ENCODE measurements at places on chromosomes 5 and 9.

DNA sequence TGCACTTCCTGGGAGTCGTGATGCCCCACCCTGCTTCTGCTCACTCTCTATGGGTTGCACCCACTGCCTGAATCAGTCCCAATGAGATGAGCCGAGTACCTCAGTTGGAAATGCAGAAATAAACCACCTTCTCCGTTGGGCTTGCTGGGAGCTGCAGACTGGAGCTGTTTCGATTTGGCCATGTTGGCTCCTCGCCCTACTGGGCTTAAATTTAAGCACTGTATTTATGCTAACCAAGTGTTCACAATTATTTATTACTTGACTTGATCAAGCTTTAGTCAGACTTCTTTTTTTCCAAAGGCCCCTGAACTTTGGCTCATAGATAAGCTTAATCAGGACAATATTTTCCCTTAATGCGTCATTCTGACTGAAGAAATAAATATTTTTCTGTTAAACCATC, 1072.4 kb upstream of the CDH9 start:
- DNase-seq = no peak

DNA sequence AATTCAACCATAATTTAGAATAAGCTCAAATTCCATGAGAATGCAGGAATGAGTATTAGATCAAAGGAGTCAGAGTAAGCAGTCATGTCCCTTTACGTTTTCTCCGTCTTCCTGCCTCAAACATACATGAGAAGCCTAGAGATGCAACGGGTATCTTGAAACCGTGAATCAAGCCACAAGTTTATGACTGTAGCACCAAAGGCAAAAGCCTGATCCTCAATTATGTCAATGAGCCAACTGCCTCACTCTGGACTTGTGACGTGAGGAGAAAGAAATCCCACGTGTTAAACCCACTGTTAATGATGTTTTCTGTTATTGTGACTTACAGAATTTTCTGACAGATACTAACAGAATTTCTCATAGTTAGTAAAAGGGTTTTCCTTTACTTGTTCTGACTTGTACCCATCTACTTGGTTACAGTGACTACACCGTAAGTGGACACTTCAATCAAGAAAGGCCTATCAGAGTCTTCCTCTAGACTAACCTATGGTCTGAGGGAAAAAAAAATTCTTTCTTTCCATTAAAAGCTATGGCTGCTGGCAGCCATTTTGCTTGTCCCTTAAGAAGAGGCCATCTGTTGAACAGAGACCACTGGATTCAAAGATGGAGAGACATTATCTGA, 35.3 kb upstream of the HK3 start:
- DNase-seq = no peak

DNA sequence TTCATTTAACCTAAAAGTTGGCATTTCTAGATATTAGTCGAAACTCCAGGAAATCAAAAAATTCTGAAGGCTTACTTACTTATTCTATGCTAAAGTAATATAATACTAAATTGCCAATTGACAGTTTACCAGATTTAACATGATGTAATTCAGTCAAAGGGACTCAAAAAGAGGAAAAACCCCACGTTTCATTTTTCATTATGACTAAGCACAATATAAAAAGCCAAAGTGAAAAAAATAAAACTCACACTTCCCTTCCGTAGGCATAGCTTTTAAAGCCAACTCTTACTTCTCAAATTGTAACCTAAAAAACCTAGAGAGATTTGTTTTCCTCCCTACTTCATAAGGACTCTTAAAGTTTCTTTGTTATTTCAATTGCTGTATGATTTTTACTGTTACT, 146.6 kb downstream of the RAPGEF6 start:
- no peak for DNase-seq

- DNase-seq = no peak
Observed at GRCh38 chr9:120941046-120941770, 14.6 kb upstream of the TRAF1 start.

GRCh38 chr9:88810826-88811225, 180.4 kb upstream of the S1PR3 start:
- no peak for DNase-seq

GRCh38 chr5:32076699-32077695, 97.1 kb downstream of the GOLPH3 start:
- DNase-seq = peak; percentile 60

- no peak for DNase-seq
Observed at GRCh38 chr5:37721447-37721871, 118.4 kb downstream of the GDNF start.

- no peak for DNase-seq
Observed at GRCh38 chr5:50445296-50445949, 4.3 kb upstream of the EMB start.

- DNase-seq = no peak
Observed at GRCh38 chr5:140236891-140237598, 62.1 kb downstream of the CYSTM1 start.

DNA sequence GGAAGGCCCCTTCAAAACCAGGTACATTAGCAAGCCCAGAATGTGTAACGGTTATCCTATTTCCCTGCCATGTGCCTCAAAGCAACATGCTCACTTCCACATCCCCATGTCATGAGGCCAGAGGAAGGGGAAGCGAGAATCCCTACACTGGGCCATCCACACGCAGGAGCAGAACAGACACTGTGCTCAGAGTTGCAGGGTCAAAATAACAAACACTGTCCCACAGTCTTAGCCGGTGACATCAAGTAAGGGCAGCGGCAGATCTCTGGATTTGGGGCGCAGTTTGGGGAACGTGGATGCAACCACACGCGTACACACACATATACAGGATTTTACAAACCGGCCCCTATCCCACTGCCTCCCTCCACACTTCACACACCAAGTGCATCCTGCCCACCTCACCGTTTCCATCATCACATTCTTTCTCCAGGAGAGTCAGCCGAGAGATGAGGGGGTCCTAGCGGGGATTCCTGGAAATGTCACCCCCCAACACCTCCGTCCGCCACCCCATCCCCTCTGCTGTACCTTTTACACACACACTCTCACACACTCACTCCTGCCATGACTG, 776 bp downstream of the APBA1 start:
- no peak for DNase-seq

- DNase-seq = no peak
Observed at GRCh38 chr9:92711844-92712243, 41.9 kb upstream of the IPPK start.

DNA sequence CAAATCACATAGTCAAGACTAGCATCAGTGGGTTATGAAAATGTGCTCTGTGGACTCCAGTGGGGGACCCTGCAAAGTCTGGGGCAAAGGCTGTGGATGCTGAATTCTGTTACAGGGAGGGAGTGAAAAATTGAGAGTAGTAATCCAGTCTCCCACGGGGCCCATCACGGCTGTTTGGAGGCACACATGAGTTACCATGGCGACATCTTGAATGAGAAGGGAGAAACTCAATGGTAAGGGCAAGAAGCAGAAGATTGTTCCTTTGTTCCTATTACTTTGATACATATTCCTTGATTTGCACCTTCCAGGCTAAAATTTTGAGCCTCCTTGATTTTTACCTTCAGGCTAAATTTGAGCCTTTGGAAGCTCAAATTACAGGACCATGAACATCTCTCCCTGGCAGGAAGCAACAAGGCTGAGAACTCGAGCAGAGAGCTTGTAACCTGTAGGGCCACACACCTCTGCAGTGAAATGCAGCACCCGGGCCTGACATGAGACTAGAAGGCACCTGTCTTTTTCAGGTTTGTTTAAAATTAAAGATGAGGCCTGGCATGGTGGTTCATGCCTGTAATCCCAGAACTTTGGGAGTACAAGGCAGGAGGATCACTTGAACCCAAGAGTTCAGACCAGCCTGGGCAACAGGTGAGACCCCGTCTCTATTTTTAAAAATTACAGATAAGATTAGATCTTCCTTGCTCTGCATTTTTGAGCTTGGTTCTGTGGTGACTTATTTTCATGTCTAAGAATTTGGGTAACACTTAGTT, 31.0 kb upstream of the ZFR start:
- no peak for DNase-seq

DNA sequence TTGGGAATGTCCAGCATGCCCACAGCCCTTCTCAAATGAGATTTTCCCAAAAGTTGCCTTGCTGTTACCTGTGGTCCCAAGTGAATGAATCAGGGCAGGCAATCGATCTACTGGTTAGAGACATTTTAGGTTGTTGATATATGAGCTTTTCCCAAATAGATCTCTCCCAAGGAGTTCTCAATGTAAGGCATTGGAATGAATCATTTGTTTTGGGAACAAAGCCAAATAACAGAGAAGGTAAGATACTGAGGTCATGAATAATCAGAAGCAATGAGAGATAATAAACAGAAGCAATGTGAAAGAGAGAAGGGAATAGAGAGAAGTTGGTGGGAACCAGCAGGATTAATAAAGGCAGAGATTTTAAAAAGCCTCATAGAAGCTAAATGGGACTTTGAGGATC, 93.6 kb upstream of the FER start:
- no peak for DNase-seq

DNA sequence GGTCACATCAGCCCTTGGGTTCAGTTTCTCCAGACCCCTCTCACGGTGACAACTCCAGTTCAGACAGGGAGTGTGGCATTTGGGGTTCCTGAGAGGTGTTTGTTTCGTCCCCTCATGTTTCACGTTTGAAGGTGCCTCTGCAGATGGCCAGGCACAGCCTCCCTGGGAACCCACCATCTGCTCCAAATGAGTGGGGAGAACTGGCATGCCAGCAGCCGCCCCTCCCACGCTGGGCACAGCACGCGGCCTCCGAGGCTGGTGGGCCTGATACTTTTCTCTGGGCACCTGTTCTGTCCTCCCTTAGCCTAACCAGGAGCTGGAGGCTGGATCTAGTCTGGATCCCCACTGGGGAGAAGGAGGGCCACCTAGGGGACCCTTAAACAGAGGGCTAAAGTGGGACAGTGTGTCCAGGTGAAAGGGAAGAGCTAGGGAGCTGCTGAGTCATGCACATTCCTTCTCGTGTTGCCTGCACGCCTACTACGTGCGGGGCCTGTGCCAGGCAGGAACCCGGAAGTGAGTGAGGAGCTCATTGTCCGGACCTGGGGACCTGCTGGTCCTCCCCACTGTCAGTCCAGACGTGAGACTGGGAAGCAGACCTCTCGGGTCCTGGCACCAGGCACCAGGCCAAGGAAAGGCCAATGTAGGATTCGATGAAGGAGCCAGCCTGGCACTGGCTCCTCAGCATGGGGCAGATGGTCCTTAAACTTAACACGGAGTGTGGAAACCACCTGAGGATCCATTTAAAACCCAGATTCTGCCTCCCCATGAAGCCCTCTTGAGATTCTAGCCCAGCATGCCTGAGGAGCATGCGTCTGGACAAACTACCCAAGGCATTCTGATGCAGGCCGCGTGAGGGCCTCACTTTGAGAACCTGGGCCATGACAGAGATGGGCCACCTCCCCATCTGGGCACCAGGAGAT, 11.7 kb downstream of the DNM1 start:
- DNase-seq = no peak

DNA sequence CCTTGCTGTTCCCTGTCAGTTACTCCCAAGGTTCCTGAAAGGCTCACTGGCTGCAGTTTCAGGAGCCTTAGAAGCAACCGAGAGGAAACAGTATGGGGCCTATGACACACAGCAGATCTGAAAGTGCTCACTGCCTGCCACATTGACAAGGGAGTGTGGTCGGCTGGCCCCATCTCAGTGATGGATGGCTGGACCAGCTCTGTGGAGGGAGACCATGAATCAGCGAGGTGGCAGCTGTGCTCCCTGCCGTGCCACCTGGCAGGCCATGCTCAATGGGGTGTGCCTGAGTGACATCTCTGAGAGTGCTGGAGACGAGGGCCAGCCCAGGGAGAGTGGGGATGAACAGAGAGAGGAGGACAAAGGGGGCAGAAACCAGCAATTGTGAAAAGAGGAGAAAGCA, 49.1 kb downstream of the DOCK2 start:
- no peak for DNase-seq

DNA sequence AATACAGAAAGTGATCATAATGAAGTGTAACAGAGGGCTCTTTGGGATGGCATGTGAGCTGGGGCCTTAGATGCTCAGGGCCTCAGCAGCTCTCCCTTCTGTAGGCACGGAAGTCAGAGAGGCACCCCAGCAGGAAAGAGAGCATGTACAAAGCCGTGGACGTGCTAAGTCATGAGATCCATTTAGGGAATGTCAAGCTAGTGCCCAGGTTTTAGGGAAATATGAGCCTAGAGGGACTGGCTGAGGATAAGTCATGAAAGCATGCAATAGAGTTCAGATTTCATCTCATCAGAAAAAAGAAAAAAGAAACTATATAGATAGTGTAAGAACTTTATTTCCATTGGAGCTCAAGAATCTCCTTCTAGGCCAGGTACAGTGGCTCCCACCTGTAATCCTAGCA, 379.5 kb upstream of the KLF4 start:
- no peak for DNase-seq

- no peak for DNase-seq
Observed at GRCh38 chr9:8955315-8955714, 1155.7 kb upstream of the DMAC1 start.

DNA sequence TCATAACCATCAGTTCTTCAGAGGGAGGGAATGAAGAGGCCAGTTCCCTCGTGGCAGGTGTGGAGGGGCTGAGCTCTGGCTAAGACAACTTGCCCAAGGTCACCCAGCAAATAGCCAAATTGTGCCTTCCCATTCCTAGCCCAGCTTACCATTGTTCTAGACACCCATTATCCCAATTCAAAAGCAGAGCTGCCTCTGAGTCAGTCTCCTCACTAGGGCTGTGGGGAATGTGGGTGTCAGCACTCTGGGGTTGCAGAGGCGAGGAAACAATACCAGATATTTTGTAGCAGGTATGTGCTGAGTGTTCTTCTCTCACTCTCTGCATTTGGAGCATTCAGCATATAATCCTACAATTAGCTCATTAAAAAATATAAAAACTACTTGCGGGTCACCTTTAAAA, 270.8 kb downstream of the PSAT1 start:
- no peak for DNase-seq

- no peak for DNase-seq
Observed at GRCh38 chr5:134432174-134432573, 20.5 kb upstream of the CDKN2AIPNL start.

DNA sequence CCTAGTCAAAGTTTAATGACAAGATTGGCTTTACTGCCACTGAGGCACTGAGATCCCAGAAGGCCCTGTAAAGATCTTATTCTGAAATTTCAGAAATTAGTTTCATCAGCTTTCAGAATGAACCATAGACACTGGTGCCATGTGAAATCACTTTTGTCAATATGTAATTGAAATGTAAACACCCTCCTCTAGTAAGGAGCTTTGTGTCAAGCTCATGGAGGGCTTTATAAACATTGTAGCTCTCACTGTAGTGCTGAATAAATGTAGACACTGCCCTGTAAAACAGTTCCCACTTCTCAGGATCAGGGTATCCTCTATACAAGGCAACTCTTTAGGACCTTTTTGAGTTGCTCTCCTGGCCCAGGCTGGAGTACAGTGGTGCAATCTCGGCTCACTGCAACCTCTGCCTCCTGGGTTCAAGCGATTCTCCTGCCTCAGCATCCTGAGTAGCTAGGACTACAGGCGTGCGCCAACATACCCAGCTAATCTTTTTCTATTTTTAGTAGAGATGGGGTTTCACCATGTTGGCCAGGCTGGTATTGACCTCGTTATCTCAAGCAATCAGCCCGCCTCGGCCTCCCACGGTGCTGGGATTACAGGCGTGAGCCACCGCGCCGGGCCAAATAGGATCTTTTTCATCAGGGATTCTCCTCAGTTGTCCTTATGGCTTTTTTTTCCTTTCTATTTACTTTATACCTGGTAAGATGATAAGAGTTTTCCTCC, 1823.9 kb upstream of the CDH9 start:
- no peak for DNase-seq

All from SW 1271 (cell line).